ENCODE measurements at places on chromosomes 13 and 19. TPM values are rescaled to one million over a fixed set of nuclear protein-coding genes. Genes with fewer than 3 reads are reported as not detected.

The SERP2 gene
- total RNA-seq: 3.6 TPM

The CLEC17A gene
- 0.46 TPM for total RNA-seq

The ICAM4 gene
- 1.9 TPM for total RNA-seq

The SLC25A42 gene
- total RNA-seq: 18.2 TPM

The ACTL9 gene
- total RNA-seq: not detected

The ZNF101 gene
- 67.1 TPM for total RNA-seq

The IRGC gene
- total RNA-seq: not detected

The INSR gene
- total RNA-seq: 8.7 TPM
